ENCODE measurements at places on chromosomes 3 and 15. TPM values are rescaled to one million over a fixed set of nuclear protein-coding genes. Genes with fewer than 3 reads are reported as not detected.

Gene ULK4
- total RNA-seq: 8.4 TPM

Gene CASR
- not detected for total RNA-seq

Gene ECT2
- 134 TPM for total RNA-seq

Gene SLC2A2
- total RNA-seq: not detected
